ENCODE measurements at places on chromosomes 5 and 9.

- no peak for DNase-seq
Observed at GRCh38 chr5:172446336-172447051, 7.8 kb downstream of the SH3PXD2B start.

DNA sequence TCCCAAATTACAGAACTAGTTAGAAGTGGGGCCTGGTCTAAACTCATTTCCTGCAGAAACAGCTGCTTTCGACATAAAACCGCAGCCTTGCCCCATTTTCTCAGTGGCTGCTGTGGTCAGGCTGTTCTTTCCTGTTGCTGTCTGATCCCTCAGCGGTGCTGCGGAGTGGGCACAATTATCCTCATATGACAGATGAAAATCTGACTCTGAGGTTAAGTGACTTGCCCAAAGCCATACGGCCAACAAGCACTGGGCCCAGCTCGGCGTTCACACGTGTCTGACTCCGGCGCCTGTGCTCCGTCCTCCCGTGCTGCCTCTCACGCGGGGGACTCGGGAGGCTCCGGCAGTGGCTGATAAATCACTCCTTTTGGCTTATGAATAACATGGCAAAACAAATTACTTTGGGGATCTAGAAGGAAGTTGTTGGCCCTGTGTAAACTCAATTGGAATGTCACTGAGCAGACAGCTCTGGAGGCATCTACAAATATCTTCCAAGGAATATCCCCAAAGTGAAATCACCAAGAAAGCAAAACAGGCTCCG, 142.6 kb upstream of the LMX1B start:
- peak; percentile 81 for DNase-seq

GRCh38 chr5:122757285-122757684, 17.6 kb upstream of the SNX2 start:
- DNase-seq, result no peak

DNA sequence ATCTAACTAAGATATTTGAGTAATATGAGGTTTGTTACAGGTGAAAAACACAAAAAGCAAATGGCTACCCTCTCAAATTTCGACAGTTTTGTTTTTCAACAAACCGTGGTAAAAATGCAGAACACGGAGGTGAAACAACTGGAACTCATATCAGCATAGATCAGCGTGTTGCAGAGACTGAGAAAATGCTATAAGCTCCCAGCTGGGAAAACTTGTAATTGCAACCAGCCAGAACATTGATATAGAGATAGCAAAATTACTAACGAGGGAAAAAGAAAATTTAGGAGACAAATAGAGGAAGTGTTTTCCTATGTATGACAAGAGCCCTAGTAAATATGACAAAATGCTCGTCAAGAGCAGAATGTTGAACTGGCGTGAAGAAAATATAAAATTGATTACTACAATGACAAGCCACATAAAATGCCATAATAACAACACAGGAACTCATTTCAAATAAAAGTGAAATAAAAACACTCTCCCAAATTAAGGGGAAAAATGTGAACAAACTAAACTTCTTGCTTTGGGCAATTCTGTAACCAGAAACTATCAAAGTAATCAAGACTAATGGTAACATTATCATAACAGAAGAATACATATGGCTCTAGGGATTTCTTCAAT, 1989.8 kb downstream of the EFNA5 start:
- no peak for DNase-seq

DNA sequence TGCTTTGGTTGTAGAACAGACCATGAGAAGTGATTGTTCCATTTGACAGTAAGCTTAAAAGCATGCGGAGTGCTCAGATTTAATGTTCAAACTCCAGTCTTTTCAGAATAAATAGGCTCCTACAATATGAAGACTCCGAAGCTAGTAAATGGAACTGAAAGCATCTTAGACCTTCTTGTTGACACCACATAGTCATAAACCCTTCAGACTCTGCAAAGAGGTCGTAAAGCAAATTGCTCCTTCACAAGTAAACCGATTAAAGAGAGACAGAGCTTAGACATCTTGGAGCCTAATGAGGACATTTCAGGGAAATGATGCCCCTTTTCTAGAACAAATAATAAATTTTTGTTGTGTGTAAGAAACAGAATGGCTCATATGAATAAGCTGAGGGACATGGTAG, 511.0 kb upstream of the RIOK2 start:
- no peak for DNase-seq

- no peak for DNase-seq
Observed at GRCh38 chr5:100913298-100913697, 10.2 kb upstream of the ST8SIA4 start.

GRCh38 chr5:27598576-27598975, 560.2 kb upstream of the CDH9 start:
- DNase-seq, result peak; percentile 2

DNA sequence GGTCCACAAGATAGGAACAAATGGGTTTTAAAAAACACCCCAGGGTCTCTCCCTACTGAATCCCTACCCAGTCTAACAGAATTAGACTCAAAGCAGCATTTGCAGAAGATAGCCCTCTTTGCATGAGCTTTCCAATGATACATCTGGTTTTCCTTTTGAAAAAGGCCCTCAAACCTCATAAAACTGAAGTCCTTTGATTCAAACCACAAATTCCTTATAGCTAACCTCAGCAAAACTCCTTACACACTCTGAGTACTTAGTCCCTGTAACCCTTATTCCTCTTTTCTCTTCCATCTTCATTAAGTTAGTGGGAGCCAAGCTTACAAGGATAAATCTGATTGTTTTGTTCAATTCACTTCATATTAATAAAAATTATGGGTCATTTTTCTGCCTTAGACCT, 90.5 kb upstream of the TNC start:
- DNase-seq, result peak; percentile 83

DNA sequence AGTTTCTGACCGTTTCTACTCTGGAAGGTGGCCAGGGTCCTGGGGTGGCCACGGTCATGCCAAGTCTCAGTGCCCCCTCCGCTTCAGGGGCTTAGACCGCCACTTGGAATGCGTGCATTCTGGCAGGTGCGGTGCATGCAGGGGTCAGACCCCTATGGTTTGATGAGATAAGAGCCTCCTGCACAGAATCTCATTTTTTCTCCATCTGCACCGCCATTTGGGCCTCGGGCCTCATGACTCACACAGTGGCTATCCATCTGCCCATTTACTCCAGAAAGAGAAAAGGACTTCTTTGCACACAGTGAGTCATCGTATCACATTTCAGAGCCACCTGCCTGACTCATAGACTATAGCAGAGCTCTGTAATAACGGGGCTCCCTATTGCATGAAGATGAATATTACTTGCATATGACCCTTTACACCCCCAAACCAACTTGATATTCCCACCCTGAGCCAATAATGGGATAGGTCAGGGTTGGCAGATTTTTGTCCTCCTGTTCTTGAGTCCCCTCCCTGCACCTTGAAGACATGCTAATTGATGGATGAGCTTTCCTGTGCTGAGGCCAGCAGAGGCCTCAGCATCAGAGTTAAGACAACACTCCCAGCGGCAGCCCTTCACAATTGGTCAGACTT, 157.4 kb downstream of the NR3C1 start:
- peak; percentile 99 for DNase-seq

DNA sequence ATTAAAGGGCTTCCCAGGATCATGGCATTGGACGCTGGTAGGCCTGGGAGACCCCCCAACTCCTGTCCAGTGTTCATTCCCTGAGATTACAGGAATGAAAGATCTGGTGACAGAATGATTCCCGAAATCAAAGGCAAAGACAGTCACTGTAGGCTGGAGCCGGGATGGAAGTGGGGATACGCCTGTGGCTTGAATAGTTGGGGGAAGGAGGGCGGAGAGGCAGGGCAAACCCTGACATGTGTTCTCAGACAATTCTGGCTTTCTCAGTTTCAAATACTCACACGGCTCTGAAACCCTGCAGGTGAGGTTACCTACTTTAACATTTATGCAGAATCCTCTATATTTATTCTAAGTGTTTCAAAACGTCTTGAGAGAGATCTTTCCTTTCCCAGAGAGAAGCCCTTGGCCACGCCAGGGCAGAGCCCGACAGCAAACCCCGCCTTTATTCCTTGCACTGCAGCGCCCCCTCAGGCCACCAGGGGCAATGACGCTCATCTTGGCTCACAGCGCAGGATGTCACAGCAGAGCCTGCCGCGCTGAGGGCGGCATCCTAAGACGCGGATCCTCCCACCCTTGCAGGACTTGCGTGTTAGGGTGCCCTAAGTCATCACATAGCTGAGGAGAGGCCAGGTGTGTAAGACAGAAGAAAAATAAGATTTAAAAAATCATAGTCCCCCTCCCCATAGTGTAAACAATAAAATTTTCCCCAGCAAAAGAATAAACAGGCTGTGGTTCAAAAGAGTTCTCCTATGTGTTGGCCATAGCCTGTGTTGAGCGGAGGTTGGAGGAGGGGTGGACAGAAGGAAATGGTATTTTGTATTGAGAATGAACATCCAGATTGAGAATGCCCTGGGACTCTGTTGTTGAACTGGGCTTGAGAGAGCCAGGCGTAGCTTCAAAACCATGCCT, 284.5 kb downstream of the NTRK2 start:
- peak; percentile 19 for DNase-seq

DNA sequence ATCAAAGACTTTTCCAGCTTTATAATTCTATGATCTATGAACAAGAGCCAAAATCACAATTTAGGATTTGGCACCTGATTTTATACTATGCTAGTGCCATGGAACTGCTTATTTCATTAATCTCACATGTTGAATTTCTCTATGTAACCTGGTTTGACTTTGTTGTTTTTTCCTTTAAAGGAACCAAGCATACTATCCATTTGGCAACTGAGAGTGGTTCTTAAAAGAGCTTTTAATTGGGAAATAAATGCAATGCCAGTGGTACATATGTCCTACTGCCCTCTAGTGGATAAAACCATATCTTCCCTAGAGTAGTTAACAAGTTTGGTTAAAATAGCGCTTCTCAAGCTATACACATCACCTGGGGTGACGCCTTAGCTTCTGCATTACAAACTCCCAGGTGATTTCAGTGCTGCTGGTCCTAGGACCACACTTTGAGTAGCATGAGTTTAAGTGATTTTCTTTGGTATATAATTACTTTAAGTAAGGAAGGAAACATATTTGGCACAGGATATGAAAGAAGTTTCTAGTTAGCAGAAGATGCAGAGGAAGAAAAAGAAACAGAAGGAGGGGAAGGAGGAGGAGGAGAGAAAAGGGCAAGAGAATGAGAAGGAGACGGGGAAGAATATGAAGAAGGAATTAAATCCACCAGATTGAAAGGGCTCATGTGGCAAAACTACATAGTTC, 56.8 kb downstream of the FGF10 start:
- DNase-seq, result peak; percentile 50

DNA sequence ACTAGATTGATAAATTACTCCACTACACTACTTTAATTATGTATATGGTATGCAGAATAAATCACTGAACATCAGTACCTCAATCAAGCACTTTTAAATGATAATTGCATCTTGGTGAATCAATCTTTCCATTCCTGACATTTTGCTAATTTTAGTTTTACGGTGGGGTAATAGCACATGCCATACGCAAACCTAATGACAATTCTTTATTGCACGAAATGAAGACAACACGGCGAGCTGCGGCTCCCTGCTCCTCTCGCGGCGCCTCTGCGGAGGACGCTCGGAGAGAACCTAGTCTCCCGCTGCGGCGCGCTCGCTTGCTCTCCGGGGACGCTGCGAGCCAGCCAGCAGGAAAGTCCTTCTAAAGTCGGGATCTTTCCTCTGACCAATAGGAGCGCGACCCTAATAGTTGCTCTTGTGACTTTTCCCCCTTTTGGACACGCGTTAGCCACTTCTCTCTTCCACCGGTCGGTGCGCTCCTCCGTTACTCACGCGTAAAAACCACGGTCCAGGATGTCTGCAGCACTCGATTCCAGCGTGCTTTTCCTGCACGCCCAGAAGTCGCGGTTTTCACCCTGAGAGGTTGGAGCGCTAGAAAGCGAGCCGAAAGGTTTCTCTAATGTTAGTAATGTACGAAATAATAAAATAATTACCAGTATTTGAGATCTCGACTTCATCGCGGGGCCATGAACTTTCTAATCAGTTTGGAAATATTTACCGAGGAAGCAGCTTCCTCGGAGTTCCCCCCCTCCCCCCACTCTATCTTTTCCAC, 1.0 kb upstream of the MEF2C start:
- DNase-seq, result peak; percentile 65

- DNase-seq, result peak; percentile 25
Observed at GRCh38 chr5:134226441-134227192, 744 bp upstream of the PPP2CA start.

- peak; percentile 68 for DNase-seq
Observed at GRCh38 chr9:128006332-128006996, 25.7 kb upstream of the EEIG1 start.

GRCh38 chr5:144126707-144127106, 43.8 kb downstream of the YIPF5 start:
- no peak for DNase-seq

GRCh38 chr9:71446106-71446472, 322.2 kb downstream of the CEMIP2 start:
- DNase-seq, result no peak

DNA sequence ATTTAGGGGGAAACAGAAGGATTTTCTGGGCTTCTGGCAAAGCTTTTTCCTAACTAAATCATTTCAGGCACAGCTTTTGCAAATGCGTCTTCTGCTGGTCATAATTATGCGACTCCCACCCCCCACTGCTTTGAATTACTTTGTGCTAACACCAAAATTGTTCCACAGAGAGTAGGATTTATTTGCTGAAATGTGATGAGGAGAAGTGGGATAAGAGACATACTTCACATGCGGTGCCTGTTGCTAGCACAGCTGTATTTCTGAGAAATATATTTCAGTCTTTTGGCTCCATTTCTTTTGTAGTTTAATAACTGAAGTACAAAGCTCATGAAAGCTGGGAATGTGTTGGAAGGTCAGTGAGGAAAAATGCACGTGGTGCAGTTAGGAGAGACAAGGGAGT, 83.2 kb upstream of the TAS2R1 start:
- DNase-seq, result peak; percentile 17

- peak; percentile 93 for DNase-seq
Observed at GRCh38 chr9:129141066-129142041, 30.1 kb downstream of the PTPA start.

GRCh38 chr5:40217553-40217952, 462.2 kb upstream of the PTGER4 start:
- no peak for DNase-seq

DNA sequence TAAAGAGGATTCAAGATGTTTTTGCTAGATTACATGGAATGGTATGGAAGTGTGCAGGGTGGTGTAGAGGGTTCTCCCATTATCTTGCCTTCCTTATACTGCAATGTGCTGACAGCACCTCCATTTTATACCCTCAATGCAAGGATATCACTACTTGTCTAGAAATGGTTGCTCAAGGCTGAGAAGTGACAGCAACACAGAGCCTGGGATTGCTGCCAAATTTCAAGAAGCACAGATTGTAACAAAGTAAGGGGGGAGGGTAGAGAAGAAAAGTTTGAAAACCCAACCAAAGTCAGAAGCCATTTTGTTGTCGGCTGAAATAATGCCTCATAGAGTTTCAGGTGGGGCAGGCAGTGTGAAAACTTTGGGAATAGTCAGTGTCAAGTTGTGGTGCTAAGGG, 29.8 kb downstream of the PCDHAC2 start:
- no peak for DNase-seq

GRCh38 chr5:64566310-64566916, 60.6 kb downstream of the RGS7BP start:
- DNase-seq, result no peak

DNA sequence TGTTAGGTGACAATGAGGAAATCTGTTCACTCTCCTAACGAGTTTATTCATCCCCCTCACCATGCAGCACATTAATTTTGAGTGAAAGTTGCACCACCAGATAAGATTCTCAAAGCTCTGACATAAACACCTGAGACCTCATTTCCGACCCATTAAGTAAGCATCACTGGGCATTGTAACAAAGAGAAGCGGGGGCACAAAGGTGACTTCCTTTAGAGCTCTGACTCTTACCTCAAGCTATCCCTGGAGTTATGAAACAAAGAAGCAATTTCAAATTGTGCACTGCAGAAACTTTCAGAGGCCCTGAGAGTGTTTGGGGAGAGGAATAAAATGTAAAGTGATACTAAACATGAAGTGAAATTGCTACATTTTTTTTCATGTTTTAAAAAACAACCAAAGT, 29.5 kb downstream of the C5orf15 start:
- no peak for DNase-seq
